AG04449 (cell line): ENCODE measurements at places on chromosomes 3 and 15.
A peak's percentile ranks its signal among the peaks of the same experiment; 100 is the strongest.

DNA sequence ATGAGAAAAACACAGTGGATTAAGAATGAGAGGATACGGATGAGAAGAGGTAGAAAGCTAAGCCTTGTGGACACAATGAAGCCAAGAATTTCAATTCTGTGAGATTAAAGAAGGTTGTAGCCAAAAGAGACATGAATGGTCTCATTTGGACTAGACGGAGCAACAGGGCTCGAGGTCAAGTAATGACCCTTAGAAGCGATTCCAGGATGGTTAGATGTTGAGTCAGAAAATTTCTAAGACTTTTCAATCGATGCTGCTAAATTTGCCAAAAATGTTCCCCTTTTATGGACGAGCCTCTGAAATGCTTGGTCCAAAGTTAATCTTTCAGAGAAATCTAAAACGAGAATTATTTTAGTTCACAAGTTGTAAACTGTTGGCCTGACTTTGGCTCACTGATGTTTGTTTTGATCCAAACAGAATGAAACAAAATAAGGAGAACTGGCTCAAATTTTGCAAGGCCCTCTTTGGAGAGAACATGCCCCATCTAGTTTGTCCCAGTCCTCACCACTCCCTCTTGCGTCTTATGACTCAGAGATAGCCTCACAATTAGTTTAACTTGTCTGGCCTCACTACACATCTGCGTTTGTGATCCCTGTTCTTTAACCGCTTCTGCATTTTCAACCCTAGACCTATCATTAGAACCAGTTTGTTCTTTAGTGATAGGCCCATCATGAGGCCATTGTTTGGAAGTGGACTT lies 235.5 kb downstream of the PDZRN3 start:
- no peak for DNase-seq

DNA sequence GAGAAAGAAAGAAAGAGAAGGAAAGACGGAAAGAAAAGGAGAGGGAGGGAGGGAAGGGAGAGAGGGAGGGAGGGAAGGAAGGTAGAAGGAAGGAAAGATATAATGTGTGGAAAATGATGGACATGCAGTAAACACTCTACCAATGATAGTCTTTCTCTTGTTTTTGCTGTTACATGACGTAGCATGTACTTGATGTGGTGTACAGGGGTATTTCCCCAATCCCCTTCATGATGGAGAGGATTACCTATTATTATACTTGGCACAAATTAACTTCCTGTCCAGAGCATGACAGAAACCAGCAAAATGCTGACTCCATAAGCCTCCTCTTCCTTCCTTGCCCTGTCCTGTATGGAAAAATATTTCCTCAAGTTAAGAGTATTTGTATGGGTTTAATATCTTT lies 124.4 kb downstream of the B3GALNT1 start:
- no peak for DNase-seq

- DNase-seq, result no peak
These were observed 3.5 kb downstream of the SPINT1 start for GRCh38 chr15:40847223-40847961.

GRCh38 chr15:62825191-62825590 lies 217.4 kb upstream of the TPM1 start:
- no peak for DNase-seq

DNA sequence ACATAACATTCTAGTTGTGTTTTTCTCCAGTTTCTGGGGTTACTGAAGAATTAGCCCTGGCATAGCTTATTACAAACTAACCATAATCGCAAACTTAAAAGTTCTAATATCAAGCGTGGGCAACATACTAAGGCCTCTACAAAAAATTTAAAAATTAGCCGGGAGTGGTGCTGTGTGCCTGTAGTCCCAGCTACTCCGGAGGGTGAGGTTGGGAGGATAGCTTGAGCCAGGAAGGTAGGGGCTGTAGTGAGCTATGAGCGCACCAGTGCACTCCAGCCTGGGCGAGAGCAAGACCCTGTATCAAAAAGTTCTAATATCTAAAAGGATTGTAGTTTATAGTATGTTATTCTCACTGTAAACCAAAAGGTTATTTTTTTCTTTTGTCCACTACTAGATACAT lies 1.1 kb downstream of the OIP5 start:
- no peak for DNase-seq

GRCh38 chr3:125194061-125194848 lies 18.3 kb downstream of the SLC12A8 start:
- no peak for DNase-seq

DNA sequence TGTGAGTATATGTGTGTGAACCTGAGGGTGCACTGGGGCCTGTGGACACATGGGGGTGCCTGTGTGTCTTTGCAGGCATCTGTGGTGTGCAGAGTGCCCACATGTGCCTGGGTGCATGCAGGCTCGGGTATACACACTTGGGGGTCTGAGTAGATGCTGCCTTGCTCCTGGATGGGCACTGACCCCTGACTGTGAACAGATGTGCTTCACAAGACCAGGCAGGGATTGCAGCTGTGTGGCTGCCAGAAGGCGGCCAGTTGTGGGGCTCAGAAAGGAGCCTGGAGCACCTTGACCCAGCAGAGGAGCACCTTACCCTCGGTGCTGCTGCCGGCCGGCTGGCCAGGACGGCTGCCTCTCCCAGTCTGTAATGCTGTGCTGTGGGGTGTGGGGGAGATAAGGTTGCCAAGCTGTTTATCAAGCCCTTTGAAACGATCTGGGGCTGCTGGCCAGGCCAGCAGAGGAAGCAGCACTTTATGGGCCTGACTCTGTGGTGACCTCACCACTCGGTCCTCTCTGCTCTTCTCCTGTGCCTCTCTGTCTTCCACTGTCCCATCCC lies 55.5 kb upstream of the MRPS22 start:
- DNase-seq, result no peak

GRCh38 chr3:152331018-152331541 lies 62.4 kb downstream of the MBNL1 start:
- no peak for DNase-seq

DNA sequence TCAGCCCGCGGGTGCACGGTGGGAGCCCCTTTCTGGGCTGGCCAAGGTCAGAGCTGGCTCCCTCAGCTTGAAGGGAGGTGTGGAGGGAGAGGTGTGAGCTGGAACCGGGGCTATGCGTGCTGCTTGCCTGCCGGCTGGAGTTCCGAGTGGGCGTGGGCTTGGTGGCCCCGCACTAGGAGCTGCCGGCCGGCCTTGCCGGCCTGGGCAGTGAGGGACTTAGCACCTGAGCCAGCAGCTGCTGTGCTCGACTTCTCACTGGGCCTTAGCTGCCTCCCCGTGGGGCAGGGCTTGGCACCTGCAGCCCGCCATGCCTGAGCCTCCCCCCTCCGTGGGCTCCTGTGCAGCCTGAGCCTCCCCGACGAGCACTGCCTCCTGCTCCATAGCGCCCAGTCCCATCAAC lies 36.0 kb downstream of the TRH start:
- no peak for DNase-seq

- no peak for DNase-seq
These were observed 587 bp downstream of the PIGX start for GRCh38 chr3:196712514-196713413.

- no peak for DNase-seq
These were observed 1178.1 kb upstream of the GBE1 start for GRCh38 chr3:82939491-82940097.

DNA sequence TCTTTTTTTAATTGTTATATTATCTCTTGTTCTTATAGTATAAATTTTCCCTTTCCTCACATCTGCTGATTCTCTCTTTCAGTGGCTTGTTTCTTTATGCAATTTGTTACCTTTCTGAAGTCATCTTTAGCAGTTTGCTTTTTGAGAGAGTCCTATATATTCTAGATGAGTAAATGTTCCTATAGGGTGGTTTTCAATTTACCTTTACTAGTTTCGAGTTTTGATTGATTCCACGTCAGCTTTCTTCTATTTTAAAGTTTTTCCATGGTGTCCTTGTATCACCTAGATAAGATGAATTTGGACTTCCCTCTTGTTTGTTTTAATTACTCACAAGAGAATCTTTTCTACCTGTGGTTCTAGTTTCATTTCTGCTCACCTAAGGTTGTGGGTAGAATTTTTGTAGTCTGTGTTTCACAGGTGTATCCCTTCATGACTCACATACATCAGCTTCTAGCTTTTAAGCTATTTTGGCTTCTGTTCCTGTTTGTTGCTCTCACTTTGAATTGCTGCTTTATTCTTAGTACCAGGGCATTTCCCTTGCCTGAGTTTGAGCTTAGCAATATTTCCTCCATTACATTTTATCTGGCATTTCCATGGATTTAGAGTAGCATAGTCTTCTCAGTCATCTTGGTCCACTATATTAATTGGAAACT lies 6.4 kb downstream of the TEX9 start:
- no peak for DNase-seq

DNA sequence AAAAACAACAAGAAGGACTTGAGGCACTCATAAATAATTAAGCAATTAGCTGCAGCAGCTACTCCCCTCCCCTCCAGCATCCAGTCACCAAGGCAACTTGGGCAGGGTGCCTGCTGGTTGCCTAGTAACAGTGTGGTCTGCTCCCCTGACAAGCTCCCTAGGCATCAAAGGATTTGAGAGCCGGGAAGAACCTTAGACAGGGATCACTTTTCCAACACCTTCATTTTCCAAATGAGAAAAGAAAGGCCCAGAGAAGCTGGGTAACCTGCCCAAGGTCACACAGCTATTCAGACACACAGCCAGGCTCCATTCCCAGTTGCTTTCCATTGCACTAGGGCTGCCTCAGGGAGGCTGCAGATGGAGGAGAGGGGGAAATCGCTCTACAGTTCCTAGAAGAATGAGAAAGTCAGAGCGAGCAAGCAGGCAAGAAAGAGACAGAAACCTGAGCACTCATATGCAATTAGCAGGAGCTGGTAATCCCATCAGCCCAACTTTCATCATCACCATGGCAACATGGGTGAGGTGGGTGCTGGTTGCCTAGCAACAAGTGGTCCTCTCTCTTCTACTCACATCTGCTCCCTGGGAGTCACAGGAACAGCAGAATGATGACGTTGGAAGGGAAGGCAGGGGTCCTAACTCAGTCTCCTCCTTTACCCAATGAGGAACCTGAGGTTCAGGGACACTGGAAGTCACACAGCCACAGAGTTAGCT lies 3.6 kb upstream of the EIF4E3 start:
- no peak for DNase-seq

GRCh38 chr15:53976844-53977392 lies 1.3 kb upstream of the UNC13C start:
- DNase-seq, result no peak

GRCh38 chr15:49148298-49148697 lies 7.1 kb downstream of the COPS2 start:
- DNase-seq, result no peak

DNA sequence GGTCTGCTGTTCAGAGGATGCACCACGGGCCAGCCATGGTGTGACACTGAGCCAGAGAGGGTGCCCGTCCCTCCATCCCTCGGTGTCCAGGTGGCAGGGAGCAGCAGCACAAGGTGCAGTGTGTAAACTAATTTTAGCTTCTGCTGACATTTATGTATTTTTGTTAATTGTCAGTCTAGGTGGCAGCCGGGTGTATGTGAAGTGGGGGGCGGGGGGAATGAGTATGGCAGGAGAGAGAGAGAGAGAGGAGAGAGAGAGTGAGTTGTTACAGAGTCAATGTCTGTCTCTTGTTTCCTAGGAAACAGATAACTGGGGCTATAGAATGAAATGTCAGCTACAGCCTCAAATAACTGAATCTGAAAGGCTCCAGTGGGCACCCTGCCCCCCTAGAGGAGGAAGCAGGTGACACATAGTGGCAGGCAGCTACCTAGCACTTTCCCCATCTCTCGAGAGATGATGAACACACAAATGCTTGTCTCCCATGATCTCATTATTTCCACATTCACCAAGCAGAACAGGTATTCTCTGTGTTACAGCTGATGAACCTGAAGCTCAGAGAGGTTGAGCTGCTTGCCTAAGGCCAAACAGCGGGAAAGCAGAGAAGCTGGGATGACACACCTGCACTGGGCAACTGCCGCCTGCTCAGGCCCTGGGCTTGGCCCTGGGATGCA lies 24.7 kb downstream of the RASGRF1 start:
- no peak for DNase-seq

DNA sequence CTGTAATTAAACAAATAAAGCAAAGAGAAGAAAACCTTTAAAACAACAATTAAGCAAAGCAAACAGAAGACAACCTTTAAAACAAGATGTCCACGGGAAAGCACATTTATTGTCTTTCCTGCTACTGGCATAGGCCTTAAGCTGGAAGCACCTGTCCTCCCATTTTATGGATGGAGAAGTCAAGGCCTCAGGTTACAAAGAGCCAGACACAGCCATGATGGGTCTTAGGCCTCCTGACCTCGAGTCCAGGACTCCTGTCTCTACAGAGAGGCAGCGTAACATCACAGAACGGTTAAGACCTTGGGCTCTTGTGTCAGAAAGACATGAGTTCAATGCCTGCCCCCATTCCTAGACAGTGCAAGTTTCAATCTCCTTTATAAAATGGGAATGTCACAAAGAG lies 54.7 kb upstream of the INSYN1 start:
- no peak for DNase-seq

- DNase-seq, result no peak
These were observed 210.9 kb downstream of the ZIC1 start for GRCh38 chr3:147619921-147620560.

GRCh38 chr3:102295756-102296155 lies 139.1 kb upstream of the ZPLD1 start:
- no peak for DNase-seq

DNA sequence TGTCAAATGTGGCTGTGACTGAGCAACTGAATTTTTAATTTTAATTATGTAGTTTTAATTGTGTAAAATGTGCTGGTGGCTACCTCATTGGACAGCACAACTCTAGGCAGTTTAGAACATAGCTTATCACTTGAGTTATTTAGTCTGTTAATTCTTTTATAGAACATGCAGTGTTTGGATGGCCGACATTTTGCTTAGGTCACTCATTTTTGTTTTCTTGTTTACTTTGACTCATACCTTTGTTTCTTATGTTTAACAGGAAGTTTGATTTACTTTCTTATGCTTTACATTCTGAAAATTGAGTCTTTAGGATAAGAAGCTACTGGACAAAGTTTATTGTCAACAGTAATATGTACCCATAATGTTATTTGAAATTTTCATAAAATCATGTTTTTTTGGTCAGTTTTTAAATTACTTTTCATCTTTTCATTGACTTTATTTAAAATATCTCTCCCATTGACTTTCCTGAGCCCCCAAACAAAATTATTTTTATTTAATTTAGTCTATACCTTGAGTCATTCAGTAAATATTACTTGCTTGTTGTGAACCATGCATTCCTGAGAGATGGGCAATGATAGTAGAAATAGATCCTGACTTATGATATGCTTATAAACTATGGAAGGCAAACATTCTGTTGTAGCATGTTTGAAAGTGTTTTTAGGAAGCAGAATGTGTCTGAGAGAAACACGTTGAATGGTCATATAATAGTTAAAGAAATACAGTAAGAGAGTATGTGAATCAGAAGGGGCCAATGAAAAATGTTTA lies 60.6 kb downstream of the TCF12 start:
- peak; percentile 41 for DNase-seq

- peak; percentile 28 for DNase-seq
These were observed 7.1 kb downstream of the THBS1 start for GRCh38 chr15:39587731-39588530.

- DNase-seq, result no peak
These were observed 26.6 kb upstream of the FLNB start for GRCh38 chr3:57981483-57982087.
